ENCODE measurements at places on chromosomes 7 and 10. TPM values are rescaled to one million over a fixed set of nuclear protein-coding genes. Genes with fewer than 3 reads are reported as not detected.

DNA sequence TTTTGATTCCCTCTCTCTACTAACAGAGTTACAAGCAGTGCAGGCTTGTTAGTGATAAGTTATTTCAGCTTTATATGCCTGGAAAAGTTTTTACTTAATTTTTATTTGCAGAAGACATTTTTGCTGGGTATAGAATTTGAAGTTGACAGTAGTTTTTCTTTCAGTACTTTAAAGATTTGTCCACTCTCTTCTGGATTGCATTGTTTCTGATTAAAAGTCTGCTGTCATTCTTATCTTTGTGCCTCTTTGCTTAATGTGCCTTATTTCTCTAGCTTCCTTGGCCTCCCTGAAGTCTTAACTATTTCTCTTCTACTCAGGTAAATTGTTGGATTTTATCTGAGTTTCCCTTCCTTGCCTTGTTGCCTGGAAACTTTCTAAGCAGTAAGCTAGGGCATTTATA lies 36.2 kb downstream of the PLCE1 start:
- DNase-seq = no peak

DNA sequence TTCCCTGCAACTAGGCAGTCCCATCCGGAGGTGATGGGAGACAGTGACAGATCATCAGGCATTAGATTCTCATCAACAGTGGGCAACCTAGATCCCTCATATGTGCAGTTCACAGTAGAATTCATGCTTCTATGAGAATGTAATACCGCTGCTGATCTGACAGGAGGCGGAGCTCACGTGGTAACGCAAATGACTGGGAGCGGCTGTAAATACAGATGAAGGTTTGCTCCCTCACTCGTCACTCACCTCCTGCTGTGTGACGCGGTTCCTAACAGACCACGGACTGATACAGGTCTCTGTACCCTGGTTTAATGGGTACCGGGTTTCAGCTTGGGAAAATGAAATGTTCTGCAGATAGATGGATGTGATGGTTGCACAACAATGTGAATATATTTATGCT lies 47.8 kb upstream of the PIK3AP1 start:
- no peak for DNase-seq

- DNase-seq = no peak
Measured at GRCh38 chr10:64115908-64116643, 594.9 kb downstream of the REEP3 start.

GRCh38 chr7:99499721-99500636 lies at the start of gene ZNF394:
TSS of gene ZNF394 (minus strand) at chr7:99500281. CDS start at chr7:99500093, 188 bp downstream.
- peak; percentile 87 for DNase-seq

- no peak for DNase-seq
Measured at GRCh38 chr10:47145290-47145934, 154.6 kb upstream of the GDF10 start.

DNA sequence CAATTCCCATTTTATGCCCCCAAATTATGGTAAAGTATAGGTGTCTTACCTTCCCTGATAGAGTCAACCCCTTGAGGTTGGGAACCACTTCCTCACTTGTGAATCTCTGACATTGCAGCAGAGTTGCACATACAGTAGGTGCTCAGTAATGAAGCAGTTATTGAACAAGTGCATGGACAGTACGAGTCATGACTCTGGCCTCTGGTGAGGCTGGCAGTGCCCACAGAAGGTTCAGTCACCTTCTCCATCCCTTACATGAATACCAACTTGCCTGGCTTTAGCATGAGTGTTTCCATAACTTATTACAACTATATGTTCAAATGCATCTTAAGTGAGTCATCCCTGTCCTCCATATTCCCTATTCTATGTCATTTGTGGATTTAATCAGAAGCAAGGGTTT lies 340.0 kb downstream of the ELMO1 start:
- DNase-seq = no peak

GRCh38 chr10:49029666-49030065 lies 85.7 kb downstream of the VSTM4 start:
- DNase-seq = no peak

- no peak for DNase-seq
Measured at GRCh38 chr10:11064832-11065231, 47.2 kb downstream of the CELF2 start.

- peak; percentile 92 for DNase-seq
Measured at GRCh38 chr10:16968416-16969041, 151.3 kb upstream of the RSU1 start.

GRCh38 chr7:107563775-107564552 lies at the start of the genes COG5 and DUS4L:
TSS of gene COG5 (minus strand) at chr7:107563920. CDS start at chr7:107563896, 24 bp downstream.
TSS of gene DUS4L (plus strand) at chr7:107563971. CDS start at chr7:107567071, 3,100 bp downstream.
- peak; percentile 60 for DNase-seq

- DNase-seq = no peak
Measured at GRCh38 chr7:39272111-39272510, 294.1 kb upstream of the YAE1 start.

Gene TDRD1
- total RNA-seq = not detected
